ENCODE measurements at places on chromosomes 1 and 21. TPM values are rescaled to one million over a fixed set of nuclear protein-coding genes. Genes with fewer than 3 reads are reported as not detected.

PDE4DIP gene
- total RNA-seq, result 38.6 TPM

SDF4 gene
- total RNA-seq, result 196 TPM

BCL2L15 gene
- not detected for total RNA-seq

ABCA4 gene
- total RNA-seq, result 0.15 TPM

METTL13 gene
- total RNA-seq, result 27.9 TPM

TAS1R3 gene
- not detected for total RNA-seq

C1orf141 gene
- not detected for total RNA-seq

SFT2D2 gene
- 49.0 TPM for total RNA-seq

DNA sequence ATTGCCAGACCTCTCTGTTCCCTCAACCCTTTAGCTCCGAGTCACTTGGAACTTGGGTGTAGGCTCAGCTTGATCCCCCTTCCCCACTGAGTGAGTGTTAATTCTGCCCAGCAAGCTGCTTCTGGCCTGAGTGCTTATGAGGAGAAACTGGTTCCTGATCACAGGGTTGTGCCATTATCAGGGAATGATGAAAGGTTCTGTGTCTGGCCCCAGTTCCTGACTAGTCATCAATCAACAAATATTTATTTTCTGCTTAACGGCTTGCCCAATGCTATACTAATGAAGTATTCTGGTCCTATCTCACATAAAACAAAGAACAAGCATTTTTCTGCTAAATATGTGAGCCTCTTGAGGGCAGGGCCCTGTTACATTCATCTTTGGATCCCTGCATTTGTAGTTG, 20.8 kb downstream of the CC2D1B start:
- DNase-seq, result no peak

DNA sequence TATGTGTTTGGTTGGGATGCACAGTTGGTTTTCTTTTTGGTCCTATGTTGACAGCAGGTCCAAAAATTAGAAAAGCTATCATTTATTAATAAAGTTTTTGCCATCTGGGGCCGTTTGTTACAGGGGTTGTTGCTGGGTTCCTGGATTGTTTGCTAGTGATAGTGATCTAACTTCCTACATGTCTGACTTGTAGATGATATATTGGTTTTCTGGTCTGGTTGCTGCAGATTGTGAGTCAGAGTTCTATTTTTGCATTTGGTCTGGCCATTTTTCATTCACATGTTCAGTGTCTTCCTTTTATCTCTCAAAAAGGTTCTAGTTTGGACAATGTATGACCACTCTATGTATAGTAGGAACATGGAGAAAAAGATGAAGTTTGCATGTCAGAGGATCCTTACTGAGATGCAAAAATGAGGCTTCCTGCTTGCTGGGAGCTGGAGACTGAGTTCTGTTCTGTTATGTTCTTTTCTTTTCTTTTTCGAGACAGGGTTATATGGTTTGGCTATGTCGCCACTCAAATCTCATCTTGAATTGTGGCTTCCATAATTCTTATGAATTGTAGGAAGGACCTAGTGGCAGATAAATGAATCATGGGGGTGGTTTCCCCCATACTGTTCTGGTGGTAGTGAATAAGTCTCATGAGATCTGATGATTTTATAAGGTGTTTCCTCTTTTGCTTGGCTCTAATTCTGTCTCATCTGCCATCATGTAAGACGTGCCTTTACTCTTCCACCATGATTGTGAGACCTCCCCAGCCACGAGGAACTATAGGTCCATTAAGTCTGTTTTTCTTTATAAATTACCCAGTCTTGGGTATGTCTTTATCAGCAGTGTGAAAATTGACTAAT, 4.2 kb upstream of the NVL start:
- DNase-seq, result peak; percentile 62

- peak; percentile 69 for DNase-seq
Observed at GRCh38 chr1:62407398-62408009, 29.3 kb upstream of the USP1 start.

DNA sequence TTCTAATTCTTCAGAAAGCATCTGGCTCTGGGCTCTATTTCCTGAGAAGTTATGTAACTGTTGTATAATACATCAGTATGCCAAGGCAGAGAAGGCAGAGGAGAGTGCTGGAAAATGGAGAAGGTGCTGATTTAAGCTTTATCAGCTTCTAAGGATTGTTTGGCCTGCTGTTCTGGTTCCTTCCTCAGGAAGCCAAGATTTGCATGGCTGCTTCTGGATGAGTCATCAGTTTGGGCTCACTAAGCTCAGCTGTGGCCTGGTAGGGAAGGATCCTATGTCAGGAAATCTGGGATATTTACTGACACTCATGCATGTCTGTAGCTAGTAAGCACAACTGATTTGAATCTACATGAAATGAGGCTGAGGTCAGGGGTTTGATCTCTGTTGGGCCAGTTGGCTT, 73.2 kb upstream of the ADGRL4 start:
- DNase-seq, result peak; percentile 82

- DNase-seq, result peak; percentile 2
Observed at GRCh38 chr1:220217383-220217988, 54.8 kb downstream of the RAB3GAP2 start.

DNA sequence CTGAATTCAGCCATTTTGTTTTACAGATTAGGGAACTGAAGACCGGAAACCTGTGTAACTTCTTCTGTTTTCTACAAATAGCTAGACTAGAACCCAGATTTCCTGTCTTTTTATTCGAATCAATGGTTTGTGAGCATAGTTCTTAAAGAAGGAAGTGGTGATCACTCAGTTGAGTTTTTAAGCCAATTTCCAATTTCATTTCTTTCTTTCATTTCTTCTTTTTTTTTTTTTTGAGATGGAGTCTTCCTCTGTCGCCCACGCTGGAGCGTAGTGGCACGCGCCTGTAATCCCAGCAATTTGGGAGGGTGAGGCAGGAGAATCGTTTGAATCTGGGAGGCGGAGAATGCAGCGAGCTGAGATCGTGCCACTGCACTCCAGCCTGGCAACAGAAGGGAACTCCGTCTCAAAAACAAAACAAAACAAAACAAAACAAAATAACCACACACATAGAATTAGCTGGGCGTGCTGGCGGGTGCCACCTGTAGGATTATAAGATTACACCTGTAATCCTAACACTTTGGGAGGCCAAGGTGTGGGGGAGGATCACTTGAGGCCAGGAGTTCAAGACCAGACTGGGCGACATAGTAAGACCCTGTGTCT, 3.0 kb upstream of the MDM4 start:
- no peak for DNase-seq

GRCh38 chr1:210185063-210185462, 47.5 kb upstream of the SERTAD4 start:
- no peak for DNase-seq

DNA sequence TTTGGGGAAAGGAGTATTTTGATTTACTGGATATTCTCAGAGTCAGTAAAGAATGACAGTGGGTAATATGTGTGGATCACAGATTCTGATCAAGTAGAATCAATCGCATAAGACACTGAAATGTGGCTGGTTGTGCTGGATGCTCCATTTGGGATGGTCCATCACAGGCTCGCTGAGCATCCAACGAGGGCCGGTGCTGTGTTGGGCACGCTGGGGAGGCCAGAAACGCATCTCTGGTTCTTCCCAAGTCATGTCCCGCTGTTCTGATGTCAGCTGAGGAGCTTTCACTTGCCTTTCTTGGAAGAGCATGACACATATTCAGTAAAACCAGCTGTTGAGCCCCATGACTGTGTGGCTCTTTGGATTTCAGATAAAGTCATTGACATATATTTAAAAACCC, 72.0 kb downstream of the UMODL1 start:
- DNase-seq, result no peak

DNA sequence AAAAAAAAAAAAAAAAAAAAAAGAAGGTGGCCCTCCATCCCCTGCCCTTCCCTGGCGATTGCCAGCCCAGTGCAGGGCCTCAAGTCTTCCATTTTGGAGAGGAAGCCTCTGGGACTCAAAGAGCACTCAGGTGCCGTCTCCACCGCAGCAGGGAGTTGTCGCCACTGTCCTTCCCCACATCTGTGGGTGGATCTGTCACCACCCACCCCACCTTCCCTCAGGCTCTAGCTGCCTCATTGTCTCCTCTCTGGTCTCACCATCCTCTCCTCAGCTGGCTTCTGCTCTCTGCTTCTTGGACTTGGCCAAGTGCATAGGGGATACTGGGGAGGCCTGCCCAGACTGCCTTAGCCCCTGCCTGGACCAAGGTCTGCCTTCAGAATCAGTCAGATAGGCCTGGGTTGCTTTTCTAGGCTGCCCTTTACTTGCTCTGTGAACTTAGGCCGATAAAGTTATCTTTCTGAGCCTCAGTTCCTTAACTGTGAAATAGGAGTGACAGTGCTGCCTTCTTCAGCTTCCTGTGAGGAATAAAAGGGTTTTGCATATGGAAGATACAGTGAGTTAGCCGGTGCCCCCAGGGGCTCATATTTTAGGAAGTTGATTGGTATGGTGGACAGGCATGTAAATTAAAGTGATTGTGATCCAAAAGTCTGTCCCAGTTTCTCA, 15.8 kb downstream of the RCC1 start:
- no peak for DNase-seq

DNA sequence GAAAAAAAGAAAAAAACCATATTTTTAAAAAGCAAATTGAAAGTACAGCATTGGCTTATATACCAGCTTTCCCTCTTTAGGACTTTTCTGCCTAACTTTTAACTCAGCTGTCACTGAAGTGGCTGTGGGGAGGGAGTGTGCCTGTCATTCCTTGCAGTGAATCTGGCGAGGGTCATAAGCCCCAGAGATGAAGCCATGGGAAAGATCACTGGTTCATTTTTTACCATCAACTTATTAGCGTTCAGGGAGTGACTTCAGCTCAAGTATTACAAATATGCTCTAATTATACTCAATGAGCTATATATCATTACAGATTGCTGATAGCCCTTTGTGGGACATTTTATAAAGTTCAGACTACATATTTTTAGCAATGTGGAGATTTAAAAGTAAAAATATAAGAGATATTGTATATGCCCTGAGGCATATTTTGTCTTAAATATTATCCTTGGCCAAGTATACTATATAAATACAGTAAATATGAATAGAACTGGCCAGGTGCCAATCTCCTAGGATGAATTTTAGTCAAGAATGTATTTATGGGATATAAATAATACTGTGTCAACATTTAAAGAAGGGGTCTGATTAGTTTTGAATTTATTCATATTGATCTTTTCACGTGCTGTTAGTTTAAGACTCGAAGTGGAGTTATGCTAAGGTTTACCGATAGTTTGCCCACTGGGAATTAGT, 4.4 kb downstream of the TGFB2 start:
- DNase-seq, result peak; percentile 56

GRCh38 chr1:15347182-15347581, 62.5 kb upstream of the EFHD2 start:
- no peak for DNase-seq

DNA sequence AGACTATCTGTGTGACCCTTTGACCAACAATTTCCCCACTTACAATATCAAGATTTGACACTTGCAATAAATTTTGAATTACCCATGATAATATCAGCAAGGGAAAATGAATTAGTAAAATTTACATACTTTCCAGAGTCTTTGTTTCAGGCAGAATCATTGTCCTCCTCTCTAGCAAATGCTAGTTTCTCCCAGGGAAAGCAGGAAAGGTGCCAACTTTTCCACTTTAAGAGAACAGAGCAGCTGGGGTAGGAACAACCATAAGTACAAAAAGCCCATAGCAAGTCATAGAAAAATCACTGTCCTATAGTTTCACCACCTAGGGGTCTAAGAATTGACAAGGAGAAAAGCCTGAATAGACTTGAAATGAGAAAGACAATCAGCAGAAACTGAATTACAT, 67.1 kb upstream of the GUCA2B start:
- no peak for DNase-seq

DNA sequence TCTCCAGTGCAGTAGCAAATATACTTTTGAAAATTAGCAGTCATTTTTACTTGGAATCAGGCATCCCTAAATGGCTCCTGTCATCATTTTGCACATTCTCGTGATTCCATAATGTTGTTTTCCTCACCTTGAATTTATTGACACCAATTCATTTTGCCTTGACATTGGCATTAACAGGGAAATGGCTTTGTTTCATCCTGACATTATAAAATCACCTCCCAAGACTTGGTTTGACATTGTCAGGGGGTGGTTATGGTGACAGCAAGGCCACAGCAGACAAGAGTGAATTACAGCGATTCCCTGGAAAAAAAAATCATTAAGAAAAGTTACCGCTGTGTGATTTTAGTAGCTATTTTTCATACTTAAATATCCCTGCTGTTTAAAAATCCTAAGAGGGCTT, 327.0 kb downstream of the NTNG1 start:
- DNase-seq, result no peak

DNA sequence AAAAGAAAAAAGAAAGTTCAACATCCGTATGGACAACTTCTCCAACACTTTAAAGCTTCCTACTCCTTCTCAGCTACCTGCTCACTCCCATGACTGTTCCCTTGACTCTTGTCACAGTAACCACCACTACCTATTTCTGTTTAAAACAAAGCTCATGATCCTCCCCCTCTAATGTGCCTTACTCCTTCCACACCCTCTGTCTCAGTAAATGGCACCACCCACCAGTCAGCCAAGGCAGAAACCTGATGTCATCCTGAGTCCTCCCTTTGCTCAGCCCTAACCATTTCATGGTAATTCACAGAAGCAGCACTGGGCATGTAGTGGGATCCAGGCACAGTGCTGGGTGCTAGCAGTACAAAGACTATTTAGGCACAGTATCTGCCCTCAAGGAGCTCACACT, 63.0 kb upstream of the PPM1J start:
- no peak for DNase-seq

Measured in M059J (cell line).